D341Med (cell line): ENCODE measurements at places on chromosomes 5 and 9.
A peak's percentile ranks its signal among the peaks of the same experiment; 100 is the strongest.

DNA sequence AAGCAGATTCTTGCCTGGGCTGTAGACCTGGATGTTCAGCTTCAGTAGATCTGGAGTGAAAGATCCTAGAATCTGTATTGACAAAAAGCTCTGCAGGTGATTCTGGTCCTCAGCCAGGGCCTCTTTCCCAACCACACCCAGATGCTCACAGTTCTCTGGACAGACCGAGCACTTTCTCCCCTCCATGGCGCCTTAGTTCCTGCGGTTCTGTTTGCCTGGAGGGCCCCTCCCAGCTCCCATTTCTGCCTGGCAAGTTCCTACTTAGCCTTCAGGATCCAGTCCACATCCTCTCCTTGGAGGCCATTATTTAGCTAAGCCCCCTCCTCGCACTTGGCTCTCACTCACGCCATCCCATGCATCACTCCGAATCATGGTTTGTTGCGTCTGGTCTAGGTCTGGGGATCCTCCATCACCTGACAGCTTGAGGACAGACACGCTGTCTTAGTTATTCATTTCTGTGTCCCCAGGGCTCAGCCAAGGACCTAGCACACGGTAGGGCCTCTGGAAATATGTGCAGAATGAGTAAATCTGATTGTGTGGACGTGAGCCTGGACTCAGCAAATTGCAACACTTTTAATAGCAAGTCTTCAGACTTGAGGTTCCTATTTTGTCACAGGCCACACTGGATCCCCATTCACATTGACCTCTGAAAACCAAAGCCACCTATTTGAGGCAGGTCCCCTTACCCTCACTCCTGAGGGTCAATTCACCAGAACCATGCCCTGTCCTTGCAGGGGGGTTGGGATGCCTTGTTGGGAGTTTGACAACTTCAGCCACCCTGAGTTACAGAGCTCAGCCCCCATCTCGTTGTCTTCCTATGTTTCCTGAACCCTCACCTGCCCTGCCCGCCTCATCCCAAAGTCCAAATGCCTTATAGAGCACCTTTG is 50.7 kb downstream of the COL15A1 start:
- DNase-seq, result no peak

GRCh38 chr5:20554001-20554400 is 566.0 kb upstream of the CDH18 start:
- no peak for DNase-seq

DNA sequence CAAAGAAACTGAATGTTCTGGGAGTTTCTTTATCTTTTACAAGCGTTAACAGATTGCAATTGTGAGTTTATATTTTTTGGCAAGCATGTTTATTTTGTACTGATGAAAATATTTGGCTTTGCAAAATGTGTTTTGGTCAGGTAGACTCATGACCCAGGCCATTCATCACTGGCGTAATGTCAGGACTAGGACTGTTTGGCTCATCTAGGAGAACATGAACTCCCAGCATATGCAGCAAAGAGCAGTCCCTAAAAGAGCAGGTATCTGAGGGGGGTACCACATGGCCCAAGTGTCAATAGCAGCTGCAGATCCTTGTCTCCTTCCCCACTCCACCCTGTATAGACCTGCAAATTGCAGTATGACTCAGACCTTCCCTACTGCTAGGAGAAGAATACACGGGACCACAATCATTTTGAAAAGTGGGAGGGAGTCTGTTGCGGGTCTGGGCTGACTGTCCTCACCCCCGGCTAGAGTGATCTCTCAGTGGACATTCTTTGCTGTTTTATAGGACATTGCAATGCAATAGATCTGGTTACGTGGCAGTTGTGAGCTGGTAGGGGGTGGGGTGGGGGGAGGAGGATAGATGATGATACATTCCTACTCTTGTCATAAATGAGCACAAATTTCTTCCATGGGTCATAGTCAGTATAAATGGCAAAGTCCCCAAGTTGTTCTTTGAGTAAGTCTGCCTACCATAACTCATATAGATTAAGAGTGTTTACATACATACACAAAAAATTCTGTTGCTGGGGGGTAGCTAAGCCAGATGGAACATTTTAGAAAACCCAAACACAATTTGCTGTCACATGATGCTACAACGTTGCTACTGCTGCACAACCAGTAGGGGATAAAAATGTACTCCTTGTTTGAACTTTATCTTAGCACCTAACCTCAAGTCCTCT is 20.8 kb upstream of the SNCAIP start:
- no peak for DNase-seq

GRCh38 chr5:173512637-173513435 is 103.6 kb downstream of the BOD1 start:
- DNase-seq, result no peak

- no peak for DNase-seq
These were observed 47.3 kb downstream of the KCNIP1 start for GRCh38 chr5:170551076-170551475.

GRCh38 chr5:1118738-1119137 is 6.9 kb upstream of the SLC12A7 start:
- DNase-seq, result no peak

DNA sequence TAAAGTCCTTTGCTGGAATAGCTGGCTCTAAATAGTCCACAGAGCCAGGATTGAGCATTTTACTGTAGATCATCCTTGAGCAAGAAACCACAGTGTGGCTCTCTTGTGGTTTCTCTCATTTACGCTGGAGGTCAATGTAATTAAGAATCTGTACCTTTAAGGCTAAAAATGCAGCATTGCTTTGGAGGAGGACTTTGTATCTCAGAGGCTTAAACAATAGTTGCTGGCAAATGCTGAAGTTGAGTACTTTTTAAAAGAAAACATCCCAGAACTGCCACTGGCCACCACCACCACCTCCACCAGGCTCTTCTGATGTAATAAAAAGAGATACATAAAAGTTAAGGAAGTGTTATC is 177.3 kb upstream of the ADAMTSL1 start:
- no peak for DNase-seq

DNA sequence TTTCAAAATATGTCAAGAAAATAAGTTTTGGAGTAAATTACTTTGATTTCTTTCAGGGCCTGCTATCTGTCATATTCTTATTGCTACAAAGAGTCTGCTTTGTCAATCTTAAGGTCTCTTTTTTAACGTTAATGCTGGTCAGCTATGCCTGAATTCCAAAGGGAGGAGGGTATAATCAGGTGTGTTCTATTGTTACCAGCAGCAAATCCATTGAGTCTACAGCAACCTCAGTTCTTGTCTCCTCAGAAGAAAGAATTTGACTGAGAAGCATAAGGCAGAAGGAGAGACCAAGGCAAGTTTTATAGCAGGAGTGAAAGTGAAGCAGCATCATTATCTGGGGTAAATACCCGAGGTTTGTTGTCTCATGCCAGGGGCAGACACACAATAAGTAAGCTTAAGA is 23.7 kb upstream of the MINAR2 start:
- no peak for DNase-seq

DNA sequence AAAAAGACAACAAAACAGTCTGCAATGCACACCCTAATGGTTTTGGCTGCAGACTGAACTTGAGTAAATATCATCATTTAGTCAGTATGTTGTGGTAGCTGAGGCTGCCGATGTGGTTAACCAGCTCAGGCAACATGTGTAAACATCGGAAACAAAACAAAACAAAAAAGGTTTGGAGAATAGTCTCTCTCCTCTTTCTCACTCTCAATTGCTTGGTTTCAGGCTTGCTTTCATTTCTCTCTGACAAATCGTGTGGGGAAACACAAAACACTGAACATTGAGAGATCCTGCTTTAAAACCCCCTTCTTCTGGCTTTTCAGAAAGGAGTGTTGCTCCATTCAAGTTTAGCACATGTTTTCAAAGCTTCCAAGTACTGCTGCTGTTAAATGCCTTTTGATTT is 453.3 kb downstream of the BNC2 start:
- no peak for DNase-seq

DNA sequence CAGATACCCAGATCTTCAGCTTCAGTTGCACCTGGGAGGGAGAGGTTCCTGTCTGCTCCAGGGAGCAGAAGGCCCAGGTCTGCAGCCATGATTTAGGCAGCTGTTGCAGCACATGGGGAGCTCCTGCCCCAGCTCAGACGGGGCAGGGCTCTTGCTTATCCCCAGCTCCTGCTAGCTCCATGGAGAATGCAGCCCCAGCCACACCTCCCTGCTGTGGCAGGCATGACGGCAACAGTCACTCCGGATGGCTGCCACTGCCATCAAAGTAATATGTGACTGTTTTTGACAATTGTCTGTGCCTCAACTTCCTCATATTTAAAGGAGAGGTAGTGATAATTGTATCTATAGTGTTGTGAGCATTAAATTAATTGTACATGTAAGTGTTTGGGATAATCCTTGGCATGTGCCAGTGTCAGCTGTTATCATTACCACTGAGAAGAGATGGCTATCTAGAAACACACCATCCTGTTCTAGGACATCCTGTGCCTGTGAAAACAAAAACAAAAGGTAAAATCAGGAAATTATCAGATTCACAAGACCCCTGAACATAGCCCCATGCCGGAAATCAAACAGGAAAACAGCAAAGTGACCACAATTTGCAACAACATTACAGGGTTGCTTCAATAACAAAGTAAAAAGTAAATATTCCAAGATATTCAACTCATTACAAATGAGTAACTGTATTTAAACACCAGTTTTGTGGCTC is 1048.8 kb upstream of the ACO1 start:
- DNase-seq, result no peak

GRCh38 chr5:112316731-112317130 is 102.3 kb downstream of the EPB41L4A start:
- no peak for DNase-seq

GRCh38 chr5:37028910-37029309 is 152.3 kb downstream of the NIPBL start:
- no peak for DNase-seq

- DNase-seq, result no peak
These were observed 279.4 kb upstream of the SEMA6A start for GRCh38 chr5:116853992-116854391.

DNA sequence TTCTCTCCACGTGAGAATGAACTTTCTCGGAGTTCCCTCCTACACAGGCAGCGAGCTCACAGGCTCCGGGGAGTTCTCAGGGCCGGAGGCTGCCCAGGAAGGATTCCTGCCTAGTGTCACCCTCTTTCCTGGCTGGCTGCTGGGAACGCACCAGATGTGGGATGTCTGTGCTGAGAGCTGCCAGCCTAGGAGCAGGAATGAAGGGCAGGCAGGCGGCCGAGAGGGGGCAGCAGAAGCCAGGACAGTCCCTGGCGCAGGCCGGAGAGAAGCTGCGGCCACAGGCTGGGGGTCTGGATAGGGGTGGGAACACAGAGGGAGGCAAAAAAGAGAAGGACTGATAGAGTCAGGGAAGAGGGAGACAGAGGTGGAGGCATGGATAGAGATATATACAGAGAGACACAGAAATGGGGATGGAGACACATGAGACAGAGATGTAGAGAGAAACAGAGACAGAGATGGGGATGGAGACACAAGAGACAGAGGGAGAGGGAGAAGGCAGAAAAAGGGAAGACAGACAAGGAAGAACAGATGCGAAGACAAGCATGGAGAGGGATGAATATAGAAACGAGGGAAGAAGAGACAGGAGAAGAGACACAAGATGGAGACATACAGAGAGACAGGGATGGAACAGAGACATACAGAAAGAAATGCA is 25.3 kb upstream of the ENHO start:
- DNase-seq, result peak; percentile 88

GRCh38 chr5:131773805-131774204 is 23.0 kb downstream of the FNIP1 start:
- no peak for DNase-seq

- DNase-seq, result no peak
These were observed 109.0 kb downstream of the MVB12B start for GRCh38 chr9:126435626-126436025.

GRCh38 chr9:125637241-125637640 is 69.8 kb downstream of the MAPKAP1 start:
- DNase-seq, result no peak

DNA sequence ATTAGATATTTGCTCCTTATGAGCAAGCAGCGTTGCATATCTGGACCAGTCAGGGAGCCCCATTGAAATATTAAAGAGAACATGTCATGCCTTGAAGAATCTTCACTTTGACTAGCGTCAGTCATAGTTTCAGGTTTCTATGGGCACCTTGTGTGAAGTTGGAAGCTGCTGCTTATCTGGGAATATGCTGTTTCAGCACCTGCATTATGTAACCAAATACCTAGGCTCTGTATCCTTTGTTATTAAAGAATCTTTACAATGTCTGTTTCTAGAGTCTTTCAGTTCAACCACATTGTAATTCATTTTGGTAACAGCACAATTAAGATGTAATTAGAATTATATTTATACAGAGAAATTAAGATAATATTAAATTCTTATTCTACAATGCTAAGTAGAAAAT is 818.8 kb upstream of the TYRP1 start:
- DNase-seq, result no peak

DNA sequence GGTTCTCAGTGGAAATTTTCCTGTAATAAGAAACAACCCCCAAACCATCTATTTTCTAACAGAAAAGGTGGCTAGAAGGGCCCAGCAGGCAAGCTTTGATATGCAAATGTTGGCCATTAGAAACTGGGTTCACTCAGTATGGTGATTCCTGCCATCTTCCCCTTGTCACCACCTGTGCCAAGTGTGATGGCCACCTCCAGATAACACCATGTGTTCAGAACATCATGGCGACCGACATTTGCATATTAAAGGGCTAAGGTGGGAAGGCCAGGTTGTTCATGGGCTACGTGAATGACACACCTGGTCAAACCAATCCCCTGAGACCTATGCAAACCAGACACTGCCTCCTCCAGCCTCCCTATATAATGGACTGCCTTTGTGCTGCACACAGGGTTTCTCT is 20.4 kb downstream of the FOXE1 start:
- DNase-seq, result no peak

- DNase-seq, result no peak
These were observed 438.1 kb downstream of the MAT2B start for GRCh38 chr5:163943546-163943945.

DNA sequence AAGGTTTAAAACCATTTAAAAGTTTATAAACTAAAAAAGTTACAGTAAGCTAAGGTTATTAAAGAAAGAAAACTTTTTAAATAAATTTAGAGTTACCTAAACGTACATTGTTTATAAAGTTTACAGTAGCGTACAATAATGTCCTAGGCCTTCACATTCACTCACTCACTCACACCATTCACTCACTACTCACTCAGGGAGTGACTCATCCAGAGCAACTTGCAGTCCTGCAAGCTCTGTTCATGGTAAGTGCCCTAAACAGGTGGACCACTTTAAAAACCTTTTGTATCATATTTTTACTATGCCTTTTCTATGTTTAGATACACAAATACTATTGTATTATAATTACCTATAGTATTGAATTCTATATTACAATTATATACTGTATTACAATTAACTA is 190.8 kb upstream of the RASA1 start:
- DNase-seq, result no peak

- DNase-seq, result no peak
These were observed 15.7 kb upstream of the TBC1D9B start for GRCh38 chr5:179923436-179923835.

- no peak for DNase-seq
These were observed 134.7 kb downstream of the MACIR start for GRCh38 chr5:103393101-103393754.
